ENCODE measurements at places on chromosomes 13 and 19.

GRCh38 chr13:88754141-88754540 lies 1083.0 kb downstream of the SLITRK5 start:
- no peak for DNase-seq

DNA sequence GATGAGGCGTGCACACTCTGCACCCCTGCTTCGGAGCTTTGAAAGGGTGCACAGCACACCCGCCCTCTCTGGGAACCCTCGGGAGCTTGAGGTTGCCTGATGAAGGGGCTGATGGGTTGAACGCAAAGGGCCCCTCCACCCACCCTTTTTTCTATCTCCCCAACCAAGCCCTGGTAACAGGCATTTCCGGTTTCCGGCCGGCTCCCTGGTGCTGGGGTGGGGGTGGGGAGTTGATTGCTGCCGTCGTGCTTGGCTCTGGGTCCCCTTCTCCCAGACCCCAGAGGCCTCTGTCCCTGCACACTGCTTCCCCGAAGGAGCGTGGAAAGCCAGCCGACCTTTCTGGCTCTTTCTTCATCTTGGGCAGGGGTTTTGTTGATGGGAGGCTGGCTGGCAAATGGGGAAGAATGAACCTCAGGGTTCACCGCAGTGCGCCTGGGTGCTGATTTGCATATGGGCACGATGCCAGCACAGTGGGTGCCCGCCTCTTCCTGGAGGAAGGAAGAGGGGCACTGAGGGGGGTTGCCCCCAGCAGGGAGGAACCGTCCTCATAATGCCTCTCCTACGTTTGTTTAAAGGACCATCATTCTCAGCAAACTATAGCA lies 29.1 kb downstream of the VAV1 start:
- peak; percentile 42 for DNase-seq

- no peak for DNase-seq
Observed at GRCh38 chr13:80931766-80932165, 590.8 kb upstream of the SPRY2 start.

- DNase-seq = no peak
Observed at GRCh38 chr13:107466326-107467099, 748.8 kb downstream of the LIG4 start.
